ENCODE measurements at places on chromosomes 7 and 10. TPM values are rescaled to one million over a fixed set of nuclear protein-coding genes. Genes with fewer than 3 reads are reported as not detected.

The NEBL gene
- 0.59 TPM for total RNA-seq

- H3K27ac ChIP-seq, result no peak overlapping the region
- H3K4me1 ChIP-seq, result peaks cover 7% of the 10 kb centered on the region
- no peak for DNase-seq
- H3K27me3 ChIP-seq, result peaks cover 5% of the 10 kb centered on the region
- H3K36me3 ChIP-seq, result no peaks in the 10 kb centered on the region
These were observed 328.4 kb upstream of the C7orf33 start for GRCh38 chr7:148261996-148262688.

DNA sequence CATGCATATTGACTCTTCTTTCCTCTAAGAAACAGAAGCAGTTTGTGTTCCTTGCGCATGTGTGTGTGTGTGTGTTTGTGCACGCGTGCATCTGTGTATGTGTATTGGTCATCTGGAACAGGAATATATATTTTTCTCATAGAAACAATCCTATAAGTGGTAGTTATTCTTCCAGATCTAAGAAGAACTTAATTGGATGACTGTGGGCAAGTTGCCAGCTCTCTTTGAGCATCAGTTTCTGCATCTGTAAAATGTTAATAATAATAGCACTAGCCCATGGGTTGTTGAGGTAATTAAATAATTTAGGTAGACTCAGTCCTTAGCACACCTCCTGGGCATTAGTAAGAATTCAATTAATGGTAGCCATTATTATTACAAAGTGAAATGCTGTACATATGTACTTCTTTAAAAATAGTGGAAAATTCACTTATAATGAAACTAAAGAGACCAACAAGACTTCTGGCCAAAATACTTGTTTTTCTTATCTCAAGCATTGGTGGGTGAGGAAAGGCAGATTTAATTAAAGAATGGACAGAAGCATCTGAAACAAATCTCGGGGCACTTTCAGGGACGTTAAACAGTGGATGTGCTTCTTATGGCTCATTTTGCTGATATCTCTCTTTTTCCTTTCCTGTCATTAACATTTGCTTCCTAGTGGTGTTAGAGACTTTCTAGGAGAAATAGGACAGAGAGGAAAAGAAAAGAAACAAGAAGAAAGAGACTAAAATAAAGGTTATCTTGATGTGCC is 124.9 kb upstream of the HABP2 start:
- H3K4me1 ChIP-seq, result no peaks in the 10 kb centered on the region
- H3K27ac ChIP-seq, result no peak overlapping the region
- DNase-seq, result no peak
- H3K4me3 ChIP-seq, result no peak overlapping the region

DNA sequence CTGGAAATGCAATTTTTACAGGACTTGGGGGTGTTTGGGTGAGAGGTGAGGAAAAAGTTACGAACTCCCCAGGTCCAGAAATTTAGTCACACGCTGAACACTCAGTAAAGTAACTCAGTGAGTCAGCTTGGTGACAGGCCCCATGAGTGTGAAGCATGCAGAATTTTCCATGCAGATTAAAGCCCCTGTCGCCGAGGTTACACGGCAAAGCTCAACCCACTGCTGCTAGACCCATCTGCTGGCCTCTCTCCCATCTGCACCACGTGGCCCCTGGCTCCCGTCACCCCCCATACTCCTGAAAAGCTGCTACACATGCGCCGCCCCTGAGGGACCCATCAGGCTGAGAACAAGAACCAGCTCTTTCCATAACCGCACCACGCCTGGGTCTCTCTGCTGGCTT is 7.0 kb upstream of the MMP21 start:
- no peaks in the 10 kb centered on the region for H3K27me3 ChIP-seq
- H3K27ac ChIP-seq, result no peak overlapping the region
- DNase-seq, result no peak

The PPP1R9A gene
- not detected for total RNA-seq

DNA sequence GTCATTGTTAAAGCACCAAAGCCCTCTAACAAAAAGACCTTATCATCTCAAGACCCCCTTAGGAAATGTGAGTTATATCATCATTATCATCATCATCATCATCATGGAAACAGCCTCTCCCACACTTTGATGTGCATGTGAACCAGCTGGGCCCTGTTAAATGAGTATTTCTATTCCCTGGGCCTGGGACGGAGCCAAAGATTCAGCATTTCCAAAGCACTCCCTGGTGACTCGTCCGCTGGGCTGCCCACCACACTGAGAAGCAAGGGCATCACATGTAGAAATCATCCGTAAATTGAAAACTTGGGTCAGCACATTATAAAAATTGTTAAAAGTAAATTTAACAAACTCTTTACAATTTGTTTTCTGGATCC is 88.6 kb downstream of the PTPRN2 start:
- H3K36me3 ChIP-seq, result no peaks in the 10 kb centered on the region
- no peak for DNase-seq
- H3K27ac ChIP-seq, result no peak overlapping the region
- no peak overlapping the region for H3K4me3 ChIP-seq
- H3K4me1 ChIP-seq, result no peaks in the 10 kb centered on the region

DNA sequence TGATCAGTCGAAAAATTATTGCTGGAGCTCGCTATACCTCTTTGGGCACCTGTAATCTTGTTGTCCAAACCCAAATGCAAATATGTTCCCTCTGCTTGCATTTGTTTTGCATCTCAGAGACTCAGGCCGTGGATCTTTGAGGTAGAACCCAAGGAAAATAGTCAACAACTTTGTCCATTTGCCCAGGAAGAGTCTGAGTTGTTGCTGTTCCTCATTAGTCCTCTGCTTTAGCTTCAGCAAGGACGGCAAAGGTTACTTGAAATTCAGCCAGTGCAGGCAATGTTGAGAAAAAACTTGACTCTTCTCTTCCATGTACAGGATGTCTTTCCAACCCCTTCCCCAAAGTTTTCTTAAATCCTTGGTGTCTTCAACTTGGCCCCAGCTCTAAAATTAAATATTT is 45.8 kb downstream of the PDK4 start:
- no peak overlapping the region for H3K4me3 ChIP-seq
- H3K4me1 ChIP-seq, result no peaks in the 10 kb centered on the region
- DNase-seq, result no peak
- no peaks in the 10 kb centered on the region for H3K36me3 ChIP-seq
- no peak overlapping the region for H3K27ac ChIP-seq

The CAV2 gene
- total RNA-seq, result not detected

- H3K27me3 ChIP-seq, result no peaks in the 10 kb centered on the region
- no peak overlapping the region for H3K4me3 ChIP-seq
- DNase-seq, result peak; percentile 41
These were observed 108.9 kb upstream of the GATA3 start for GRCh38 chr10:7945469-7946187.

The NPY4R gene
- not detected for total RNA-seq

GRCh38 chr7:134932707-134933370 is 53.5 kb upstream of the AGBL3 start:
- no peak overlapping the region for H3K27ac ChIP-seq
- no peaks in the 10 kb centered on the region for H3K36me3 ChIP-seq
- no peak for DNase-seq
- no peaks in the 10 kb centered on the region for H3K27me3 ChIP-seq

The AKR1C8 gene
- not detected for total RNA-seq

DNA sequence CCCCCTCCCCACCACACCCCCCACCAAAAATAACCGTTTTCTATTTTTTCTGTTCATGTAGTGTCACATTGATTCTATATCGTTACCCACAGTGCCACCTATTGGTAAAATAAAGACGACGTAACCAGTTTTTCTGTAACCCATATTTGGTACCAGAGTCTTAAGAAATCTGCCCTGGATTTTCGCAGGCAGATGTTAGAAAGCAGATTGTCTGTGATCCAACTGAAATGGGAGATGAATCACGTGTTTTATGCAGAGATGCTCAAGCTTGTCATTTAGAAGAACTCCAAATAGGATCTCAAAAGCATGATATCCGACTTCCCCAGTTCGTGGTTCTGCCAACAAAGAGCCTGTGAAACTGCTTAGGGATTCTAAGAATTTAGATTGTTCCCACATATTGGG is 261.1 kb upstream of the CSTF2T start:
- no peak overlapping the region for H3K4me3 ChIP-seq
- no peaks in the 10 kb centered on the region for H3K4me1 ChIP-seq
- no peaks in the 10 kb centered on the region for H3K36me3 ChIP-seq
- peak; percentile 67 for DNase-seq

GRCh38 chr7:132950725-132951124 is 131.2 kb downstream of the CHCHD3 start:
- peaks cover 8% of the 10 kb centered on the region for H3K36me3 ChIP-seq
- H3K27me3 ChIP-seq, result no peaks in the 10 kb centered on the region
- H3K27ac ChIP-seq, result no peak overlapping the region
- no peak for DNase-seq

DNA sequence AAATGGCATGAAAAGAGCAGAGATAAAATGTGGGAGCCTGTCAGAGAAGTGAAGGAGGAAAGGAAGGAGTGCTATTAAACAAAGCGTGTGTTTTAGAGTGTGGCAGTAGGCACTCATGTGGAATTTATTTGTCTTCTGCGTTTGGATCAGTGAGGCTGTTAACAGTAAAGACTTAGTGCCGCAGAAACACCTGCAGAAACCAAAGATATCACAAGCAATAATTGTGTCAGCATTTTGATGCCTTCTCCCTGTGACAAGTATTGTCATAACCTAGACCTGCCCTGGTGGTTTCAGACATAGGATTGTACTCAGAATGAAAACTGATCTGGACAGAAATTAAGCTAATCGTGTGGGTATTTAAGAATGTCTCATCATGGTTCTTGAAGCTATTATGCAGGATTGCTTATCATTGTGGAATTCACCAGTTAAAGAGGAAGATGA is 191.0 kb downstream of the CAMK1D start:
- no peak overlapping the region for H3K27ac ChIP-seq
- no peaks in the 10 kb centered on the region for H3K36me3 ChIP-seq
- H3K4me3 ChIP-seq, result no peak overlapping the region
- H3K4me1 ChIP-seq, result peaks cover 8% of the 10 kb centered on the region
- no peak for DNase-seq

GRCh38 chr7:133139350-133139749 is 57.5 kb upstream of the CHCHD3 start:
- no peaks in the 10 kb centered on the region for H3K36me3 ChIP-seq
- no peak for DNase-seq
- no peak overlapping the region for H3K27ac ChIP-seq
- no peaks in the 10 kb centered on the region for H3K4me1 ChIP-seq
- H3K4me3 ChIP-seq, result no peak overlapping the region
- H3K27me3 ChIP-seq, result peaks cover 8% of the 10 kb centered on the region

- no peaks in the 10 kb centered on the region for H3K27me3 ChIP-seq
- DNase-seq, result no peak
- peaks cover 4% of the 10 kb centered on the region for H3K4me1 ChIP-seq
- peaks cover 40% of the 10 kb centered on the region for H3K36me3 ChIP-seq
- no peak overlapping the region for H3K27ac ChIP-seq
These were observed 20.7 kb downstream of the CREB3L2 start for GRCh38 chr7:137981175-137981574.

The FFAR4 gene
- total RNA-seq, result not detected

GRCh38 chr7:105990141-105990540 is 27.1 kb downstream of the CDHR3 start:
- H3K27me3 ChIP-seq, result peaks cover 38% of the 10 kb centered on the region
- H3K4me1 ChIP-seq, result no peaks in the 10 kb centered on the region

The ARL5B gene
- 17.5 TPM for total RNA-seq

DNA sequence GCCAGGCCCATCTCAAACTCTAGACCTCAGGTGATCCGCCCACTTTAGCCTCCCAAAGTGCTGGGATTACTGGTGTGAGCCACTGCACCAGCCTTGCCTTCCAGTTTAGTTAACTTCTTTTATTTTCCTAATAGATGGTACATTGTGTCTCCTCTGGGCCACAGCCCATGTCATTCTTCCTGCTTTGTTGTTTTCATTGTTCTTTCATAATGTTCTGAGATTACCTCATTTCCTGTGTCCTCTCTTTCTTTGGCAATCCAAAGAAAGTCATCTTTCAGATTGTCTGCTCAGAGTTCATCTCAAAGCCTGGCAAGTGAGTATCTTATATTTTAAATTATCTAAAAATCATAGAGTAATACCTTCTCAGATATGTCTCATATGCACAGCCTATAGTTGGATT is at the start of gene OLAH:
Gene OLAH, plus strand, starts transcription at position 270 of the 400 bp plus-strand sequence. CDS start 3,346 bp downstream, outside the sequence.
- H3K36me3 ChIP-seq, result peaks cover 5% of the 10 kb centered on the region
- no peak for DNase-seq
- peak within 1 kb of the TSS; percentile 6 for H3K4me3 ChIP-seq
- peaks cover 17% of the 10 kb centered on the region for H3K4me1 ChIP-seq
- peak within 1 kb of the TSS; percentile 59 for H3K27ac ChIP-seq

GRCh38 chr7:38283809-38284208 is 10.4 kb upstream of the TARP start:
- no peaks in the 10 kb centered on the region for H3K36me3 ChIP-seq
- no peak overlapping the region for H3K27ac ChIP-seq
- H3K4me1 ChIP-seq, result no peaks in the 10 kb centered on the region
- H3K27me3 ChIP-seq, result no peaks in the 10 kb centered on the region

The TMEM213 gene
- total RNA-seq, result not detected

GRCh38 chr10:126009650-126010049 is 113.3 kb downstream of the FANK1 start:
- H3K4me3 ChIP-seq, result no peak overlapping the region
- no peaks in the 10 kb centered on the region for H3K4me1 ChIP-seq
- no peaks in the 10 kb centered on the region for H3K36me3 ChIP-seq

DNA sequence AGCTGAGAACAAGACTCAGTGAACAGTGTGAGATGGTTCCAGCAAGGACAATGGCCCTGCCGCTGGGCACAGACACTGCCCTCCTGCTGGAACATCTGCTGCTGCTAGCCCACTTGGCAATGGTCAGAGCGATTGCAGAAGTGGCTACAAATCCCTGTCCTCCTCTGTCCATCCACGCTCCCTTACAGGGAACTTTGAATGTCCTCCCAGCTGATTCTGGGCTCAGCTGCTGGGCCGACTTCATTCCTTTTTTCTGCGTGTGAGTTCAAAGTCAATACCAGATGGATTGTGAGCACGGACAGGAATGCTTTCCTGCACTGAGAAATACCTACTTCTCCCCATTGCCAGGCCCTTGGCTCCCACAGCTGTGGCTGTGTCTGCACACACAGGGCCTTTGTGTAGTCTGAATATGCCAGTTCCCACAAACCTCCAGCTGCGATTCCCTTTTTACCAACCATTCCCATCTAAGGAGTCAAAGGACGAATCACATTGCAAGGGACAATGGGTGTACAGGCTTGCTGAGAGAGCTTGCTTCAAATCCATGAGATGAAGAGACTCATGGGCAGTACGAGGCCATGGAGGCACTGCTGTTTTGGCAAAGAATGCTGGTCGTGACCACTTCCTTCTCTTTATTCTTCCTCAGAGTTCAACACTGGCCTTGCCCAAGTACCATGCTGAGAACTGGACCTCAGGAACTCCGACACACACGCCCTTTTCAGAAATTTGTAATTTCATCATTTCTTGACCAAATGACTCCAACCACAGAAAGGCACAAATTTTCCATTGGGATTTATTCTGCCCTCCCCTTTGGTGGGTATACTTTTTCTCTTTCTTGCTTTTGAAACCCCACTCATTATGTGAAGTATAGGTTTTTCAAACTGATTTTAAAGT is 44.2 kb downstream of the BPGM start:
- no peak overlapping the region for H3K27ac ChIP-seq
- peaks cover 11% of the 10 kb centered on the region for H3K4me1 ChIP-seq
- DNase-seq, result no peak
- H3K27me3 ChIP-seq, result no peaks in the 10 kb centered on the region
- H3K36me3 ChIP-seq, result no peaks in the 10 kb centered on the region

The CAV1 gene
- 0.17 TPM for total RNA-seq

Data from activated CD4-positive, alpha-beta T cell treated with anti-CD3 and anti-CD28 coated beads, Interleukin-2, amount 10 ng/mL, durations not matched to agents 24 days and 14 days (primary cell).